ENCODE measurements at places on chromosomes 2 and 18.

DNA sequence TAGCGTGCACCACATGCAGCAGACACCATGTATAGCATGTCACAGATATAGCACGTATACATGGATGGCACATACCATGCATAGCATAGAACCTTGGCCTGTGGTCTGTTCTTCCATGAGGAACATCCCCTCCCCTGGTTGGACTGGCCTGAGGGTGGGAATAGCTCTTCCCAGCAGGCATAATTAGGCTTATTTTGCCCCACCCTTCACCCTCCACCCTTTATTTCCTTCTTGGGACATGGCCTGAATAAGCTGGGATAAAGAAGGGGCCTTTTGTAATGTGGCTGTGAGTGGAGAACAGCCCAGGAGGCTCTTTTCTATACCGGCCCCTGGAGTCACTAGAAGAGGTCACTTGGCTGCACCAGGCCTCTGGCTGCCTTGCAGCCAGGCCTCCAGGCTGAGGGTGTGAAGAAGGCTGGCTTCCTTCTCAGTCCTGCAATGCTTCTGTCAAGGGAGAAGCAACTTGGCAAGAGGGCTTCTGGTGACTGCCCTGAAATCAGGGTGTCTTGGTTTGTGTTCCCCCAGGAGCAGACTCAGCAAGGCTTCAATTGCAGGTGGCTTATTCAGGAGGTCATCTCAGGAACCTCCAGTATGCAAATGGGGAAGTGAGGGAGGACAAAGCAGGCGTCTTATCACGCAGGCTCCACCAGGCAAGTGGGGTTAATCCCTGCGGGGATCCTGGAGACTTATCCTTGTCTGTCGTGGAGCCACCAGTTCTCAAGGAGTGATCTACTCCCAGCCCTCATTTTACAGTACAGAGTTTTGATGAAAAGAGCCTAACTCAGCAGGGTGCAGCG lies 68.2 kb downstream of the HS6ST1 start:
- no peak for DNase-seq

GRCh38 chr2:163198007-163198406 lies 359.4 kb upstream of the KCNH7 start:
- DNase-seq: no peak

- DNase-seq: no peak
Measured at GRCh38 chr18:73848656-73849055, 299.0 kb downstream of the FBXO15 start.

DNA sequence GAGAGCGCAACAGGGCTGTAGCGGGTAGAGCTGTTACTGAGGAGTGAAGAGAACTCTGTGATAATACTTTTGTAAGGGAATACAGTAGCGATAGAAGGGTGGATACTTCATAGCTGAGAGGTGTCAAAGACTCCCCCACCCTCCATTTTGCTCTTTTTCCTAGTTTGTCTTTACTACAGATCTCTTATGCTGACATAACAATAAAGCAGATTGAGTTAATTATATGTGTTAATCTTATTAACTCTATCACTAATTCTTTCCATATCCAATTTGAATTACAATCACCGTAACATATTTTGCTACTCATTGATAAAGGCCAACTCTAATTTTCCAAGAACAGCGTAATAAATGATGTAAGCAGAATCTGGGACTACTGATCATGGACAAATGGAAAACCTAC lies 57.1 kb downstream of the UGP2 start:
- no peak for DNase-seq

- no peak for DNase-seq
Measured at GRCh38 chr2:127516041-127516762, 10.1 kb downstream of the IWS1 start.

- DNase-seq: no peak
Measured at GRCh38 chr2:203396667-203397066, 68.5 kb downstream of the ABI2 start.

GRCh38 chr18:26091047-26091630 lies 726 bp upstream of the SS18 start:
- DNase-seq: no peak

DNA sequence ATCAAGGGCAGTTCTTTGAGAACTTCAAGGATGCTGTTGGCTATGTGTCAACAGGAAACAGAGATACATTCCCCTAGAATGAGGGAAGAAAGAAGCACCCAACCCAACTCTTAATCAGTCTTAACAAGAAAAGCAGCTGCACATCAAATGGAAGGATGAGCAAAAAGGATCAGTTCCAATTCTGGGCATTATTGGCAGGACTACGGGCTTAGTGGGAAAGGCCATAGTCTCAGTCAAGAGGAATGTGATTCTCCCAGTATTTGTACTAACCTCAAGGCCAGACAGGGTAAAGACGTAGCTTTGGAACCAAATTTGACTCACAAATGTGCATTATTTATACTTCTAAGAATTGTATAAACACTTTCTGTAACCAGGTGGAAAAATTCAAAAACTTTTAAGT lies 18.2 kb downstream of the BMP10 start:
- DNase-seq: no peak

GRCh38 chr2:181170256-181170655 lies 189.9 kb downstream of the UBE2E3 start:
- DNase-seq: no peak

- DNase-seq: no peak
Measured at GRCh38 chr2:238263204-238264071, 23.6 kb upstream of the HES6 start.

DNA sequence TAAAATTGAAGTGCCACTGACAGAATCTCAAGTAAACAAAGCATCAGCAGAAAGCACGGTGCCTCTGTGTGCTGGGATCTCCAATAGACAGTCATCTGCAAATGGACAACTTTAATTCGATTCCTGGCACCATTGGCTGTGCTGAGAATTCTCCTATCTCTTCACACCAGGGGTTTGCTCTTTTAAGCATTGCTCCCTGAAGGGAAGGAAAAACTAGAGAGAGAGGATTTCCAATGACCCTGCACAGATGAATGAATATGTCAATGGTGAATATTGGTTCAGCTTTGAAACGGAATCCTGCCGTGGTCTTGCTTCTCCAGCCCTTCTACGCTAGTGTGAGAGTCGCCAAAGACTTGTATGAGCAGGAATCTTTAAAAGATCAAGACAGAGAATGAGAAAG lies 97.9 kb downstream of the FIGN start:
- DNase-seq: no peak

- DNase-seq: no peak
Measured at GRCh38 chr2:8574196-8575037, 107.4 kb upstream of the ID2 start.

DNA sequence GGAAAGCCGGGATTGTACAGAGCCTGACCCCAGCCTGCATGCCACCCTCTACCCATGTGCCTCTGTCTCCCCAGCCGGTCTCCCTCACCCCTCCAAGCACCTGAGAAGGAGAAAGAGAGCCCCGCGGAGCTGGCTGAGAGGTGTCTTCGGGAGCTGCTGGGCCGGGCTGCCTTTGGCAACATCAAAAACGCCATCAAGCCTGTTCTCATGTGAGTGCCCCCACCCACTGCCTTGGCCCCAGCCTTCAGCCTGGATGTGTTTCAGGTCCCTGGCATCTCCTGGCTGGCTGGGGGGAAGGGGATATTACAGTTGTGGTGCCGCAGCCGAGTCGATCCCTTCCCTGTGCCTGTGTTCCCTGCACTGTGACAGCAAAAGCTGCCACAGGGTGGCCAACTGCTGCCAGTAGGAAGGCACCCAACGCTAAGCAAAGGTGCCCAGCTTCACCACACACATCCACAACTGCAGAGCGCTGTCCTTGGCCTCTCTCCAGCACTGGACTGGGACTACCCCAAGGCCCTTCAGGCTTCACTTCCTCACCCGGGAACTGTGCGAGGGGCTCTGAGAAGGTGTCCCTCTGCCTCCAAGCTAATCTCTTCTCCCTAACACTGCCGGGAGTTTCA lies 38.4 kb downstream of the POMC start:
- no peak for DNase-seq

- DNase-seq: no peak
Measured at GRCh38 chr18:12836551-12836950, 47.5 kb downstream of the PTPN2 start.

GRCh38 chr18:45381282-45381681 lies 234.0 kb upstream of the SLC14A2 start:
- DNase-seq: no peak

GRCh38 chr2:215784371-215784783 lies 229.0 kb downstream of the MREG start:
- DNase-seq: no peak

DNA sequence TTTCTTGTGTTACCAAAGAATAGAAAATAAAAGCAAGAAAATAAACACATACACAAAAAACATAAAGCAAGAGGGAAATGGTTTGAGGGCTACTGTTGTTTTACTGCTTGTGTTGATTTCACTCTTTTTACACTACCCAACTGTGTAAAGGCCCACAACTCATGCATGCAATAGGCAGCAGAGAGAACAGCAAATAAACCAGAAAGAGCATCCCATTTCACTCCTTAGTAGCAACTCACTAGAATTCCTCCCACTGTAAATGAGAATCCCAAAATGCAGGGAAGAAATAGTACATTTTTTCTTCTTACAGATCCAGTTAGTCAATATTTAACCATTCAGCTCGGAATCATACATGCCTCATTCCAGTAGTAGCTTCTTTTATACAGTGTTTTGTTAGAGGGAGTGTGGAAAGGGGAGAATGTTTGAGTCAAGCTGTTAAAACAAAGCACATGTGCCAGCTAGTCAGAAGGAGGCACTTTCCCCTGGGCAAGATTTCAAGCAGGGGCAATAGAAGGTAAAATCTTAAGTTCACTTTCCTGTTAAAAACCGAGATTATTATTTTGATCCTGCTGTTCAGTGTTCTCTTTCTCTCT lies 147.2 kb upstream of the FAM98A start:
- DNase-seq: no peak

DNA sequence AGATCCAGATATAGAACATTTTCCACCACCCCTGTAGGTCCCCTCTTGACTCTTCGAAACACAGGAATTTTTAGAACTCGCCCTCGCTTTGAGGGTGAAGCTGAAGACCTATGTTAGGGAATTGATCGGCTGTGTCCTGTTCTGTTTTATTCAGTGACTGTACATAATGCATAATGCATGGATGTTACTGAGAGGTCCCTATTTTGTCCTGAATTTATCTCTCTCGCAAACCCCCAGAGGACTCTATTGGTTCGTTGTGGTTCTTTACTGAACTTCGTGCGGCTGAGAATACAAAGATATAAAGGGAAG lies 431 bp upstream of the EIF5B start:
- DNase-seq: no peak

DNA sequence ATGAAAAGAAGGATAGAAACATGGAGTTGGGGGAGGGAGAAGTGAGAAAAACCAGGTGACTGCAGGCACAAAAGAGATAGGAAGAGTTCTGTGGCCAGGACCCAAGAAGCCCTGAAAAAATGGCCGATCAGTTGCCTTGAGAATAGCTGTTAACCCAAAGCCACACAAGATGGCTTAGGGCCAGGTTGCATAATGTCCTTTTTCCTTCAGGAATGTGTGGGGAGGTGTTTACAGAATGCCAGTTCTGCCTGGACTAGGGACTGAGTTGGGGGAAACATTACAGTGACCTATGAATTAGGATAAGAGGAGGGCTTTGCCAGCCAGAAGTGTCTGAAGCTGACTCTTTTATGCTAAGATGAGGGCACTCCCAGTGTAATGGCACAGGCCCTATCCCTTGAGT lies 17.1 kb downstream of the FAM110C start:
- no peak for DNase-seq

DNA sequence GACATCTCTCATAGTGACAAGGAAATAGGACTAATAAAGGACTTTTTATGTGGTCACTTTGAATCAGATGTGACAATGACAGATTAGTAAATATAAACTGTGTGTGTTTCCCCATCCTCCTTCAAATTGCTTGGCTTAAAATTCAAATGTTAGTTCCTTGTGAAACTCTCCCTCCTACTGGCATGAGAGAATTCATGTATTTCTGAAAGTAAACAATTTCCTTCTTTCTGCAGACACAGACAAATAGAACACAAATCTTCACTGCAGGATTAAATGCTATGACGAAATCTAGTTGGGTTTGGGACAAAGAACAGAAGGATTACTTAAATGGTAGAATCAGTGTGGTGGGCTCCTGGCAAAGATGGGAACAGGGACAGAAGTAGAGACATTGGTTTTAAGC lies 328.7 kb upstream of the FAM98A start:
- DNase-seq: no peak

DNA sequence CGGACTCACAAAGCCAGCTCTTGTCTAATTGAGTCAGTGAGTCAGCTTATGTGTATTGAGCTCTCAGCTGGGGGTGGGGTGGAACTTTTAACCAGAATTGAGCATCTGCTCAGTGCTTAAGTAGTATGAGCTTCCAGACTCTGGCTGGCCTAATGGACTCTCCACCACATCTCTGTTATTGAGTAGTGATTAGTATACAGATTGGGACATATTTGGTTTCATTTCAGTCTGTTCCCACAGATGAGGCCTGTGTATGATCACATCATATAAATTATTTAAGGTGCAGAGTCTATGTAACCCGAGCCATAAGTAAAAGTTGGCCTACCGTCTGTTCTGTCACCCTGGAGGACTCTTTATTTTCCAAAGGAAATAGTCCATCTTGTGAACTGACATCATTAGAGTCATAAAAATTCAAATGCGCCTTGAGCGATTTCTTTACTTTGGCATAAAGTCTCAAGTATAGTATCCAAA lies 152.1 kb downstream of the THSD7B start:
- DNase-seq: no peak

- DNase-seq: no peak
Measured at GRCh38 chr2:67833632-67834031, 229.2 kb downstream of the C1D start.

DNA sequence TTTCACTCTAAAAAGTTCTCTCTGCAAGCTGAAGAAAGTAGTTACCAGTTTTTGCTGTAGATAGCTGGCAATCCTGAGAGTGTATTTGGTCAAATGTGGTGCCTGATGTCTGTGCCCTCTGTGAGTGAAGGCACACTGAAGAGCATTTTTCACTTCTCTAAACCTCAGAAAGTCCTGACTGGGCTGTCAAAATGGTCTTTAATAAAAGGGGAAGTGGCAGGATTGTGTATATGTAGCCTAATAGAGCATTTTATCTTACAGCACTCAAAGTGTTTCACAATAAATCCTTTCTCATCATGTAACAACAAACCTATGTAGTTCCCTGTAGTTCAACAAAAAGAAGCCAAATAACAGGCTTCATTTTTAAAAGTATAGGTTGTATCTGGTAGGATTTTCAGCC lies 1552.3 kb upstream of the SLC39A10 start:
- DNase-seq: no peak

GRCh38 chr2:28153851-28154250 lies 238.8 kb upstream of the FOSL2 start:
- DNase-seq: no peak

DNA sequence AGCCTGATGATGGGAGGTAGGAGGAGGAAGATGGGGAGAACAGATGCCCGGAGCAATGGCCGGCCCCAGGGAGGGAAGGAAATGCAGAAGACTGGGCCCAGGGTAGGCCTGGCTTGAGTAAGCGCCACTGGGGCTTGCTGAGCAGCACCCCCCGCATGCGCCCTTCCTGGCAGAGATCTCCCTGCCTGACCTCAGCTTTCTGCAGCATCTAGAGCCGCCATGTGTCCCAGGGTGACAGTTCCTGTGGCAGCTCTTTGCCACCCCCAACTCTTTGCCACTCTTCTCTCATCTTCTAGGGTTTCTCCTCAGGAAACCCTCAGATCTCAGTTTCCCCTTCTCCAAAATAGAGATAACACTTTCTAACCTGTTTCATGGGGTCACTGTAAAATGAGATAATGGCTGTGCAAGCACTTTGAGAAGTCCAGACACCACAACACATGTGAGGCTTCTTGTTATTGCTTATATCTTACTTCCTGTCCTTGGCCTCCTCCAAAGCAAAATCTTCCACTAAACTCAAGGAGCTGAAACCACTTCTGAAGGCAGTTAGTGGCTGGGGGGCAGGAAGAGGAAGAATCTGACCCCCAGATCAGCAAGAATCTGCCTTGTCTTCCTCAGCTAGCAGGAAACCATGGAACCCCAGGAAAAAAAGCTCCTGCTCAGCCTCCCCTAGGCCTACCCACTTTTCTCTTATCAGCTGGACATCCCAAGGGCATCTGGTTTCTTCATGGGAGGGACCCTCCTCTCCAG lies 64.9 kb downstream of the EPAS1 start:
- no peak for DNase-seq

Measured in NCI-H187 treated with DMSO at 0.1 percent for 48 hours (cell line).